ENCODE measurements at places on chromosomes 5 and 9.

- no peak for DNase-seq
Measured at GRCh38 chr5:8842971-8843551, 702.8 kb downstream of the SEMA5A start.

DNA sequence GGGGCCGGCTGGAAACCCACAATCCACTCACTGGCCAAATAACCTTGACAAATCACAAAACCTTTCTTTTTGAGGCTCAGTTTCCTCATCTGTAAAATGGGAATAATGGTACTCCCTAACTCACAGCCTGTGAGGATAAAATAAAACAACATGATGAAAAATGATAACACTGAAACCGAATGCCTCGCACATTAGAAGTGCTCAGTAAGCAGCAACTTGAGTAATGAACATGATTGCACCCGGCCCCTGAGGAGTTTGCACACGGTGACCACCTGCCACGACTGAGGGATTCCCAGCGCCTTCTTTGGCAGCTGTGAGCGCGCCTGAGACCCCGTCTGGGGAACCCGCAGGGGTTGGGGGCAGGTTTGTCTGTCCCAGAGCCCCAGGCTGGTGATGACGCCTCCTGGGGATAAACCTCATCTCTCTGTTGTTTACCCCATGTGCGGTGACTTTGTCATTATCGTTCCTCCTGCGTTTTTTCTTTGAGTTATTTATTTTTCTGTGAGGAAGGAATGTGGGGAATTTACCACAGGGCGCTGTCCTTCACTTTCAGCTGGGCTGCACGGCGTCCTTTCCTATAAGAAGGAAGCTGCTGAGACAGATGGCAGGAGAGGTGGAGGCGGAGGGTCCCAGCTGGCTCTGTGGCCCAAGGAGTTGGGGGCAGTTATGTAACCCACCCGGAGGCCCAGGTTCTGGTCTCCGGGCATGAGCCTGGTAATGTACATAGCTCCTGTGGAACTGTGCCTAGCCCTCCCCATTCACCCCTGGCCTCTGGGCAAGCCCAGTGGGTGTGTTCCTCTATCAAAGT is 3.0 kb upstream of the SYNPO start:
- no peak for DNase-seq

- DNase-seq = no peak
Measured at GRCh38 chr5:8522646-8523045, 653.7 kb downstream of the MTRR start.

DNA sequence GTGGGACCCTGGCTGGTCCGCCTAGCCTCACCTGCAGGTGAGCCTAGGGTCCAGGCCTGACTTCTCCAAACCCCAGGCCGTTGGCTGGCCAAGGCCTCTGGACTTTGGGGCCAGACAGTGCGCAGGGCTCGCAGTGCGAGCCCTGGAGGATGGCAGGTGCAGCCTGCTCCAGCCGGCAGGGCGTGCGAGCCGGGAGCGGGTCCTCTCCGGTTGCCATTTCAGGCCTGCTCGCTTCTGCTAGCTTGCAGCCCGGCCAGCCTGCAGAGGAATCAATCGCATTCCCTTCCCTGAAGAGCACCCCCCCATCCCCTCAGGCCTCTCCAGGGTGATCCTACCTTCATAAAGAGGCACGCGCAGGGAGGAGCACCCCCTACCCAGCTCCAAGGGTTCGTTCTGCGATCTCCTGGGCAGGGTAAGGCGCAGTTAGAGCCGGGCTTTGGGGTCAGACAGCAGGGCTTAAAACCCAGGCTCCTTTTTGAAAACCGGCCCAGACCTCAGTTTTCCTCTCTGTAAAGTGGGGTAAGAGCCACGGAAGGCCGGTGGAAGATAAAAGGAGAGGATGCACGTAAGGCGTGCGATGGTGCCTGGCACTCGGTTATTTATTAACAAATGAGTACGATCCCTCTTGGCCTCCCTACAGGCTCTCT is 6.2 kb downstream of the BARHL1 start:
- DNase-seq = no peak

GRCh38 chr9:2227144-2227867 is 212.2 kb downstream of the SMARCA2 start:
- no peak for DNase-seq

- no peak for DNase-seq
Measured at GRCh38 chr5:131384173-131384572, 120.3 kb downstream of the CDC42SE2 start.

GRCh38 chr5:132233081-132233480 is 5.4 kb upstream of the P4HA2 start:
- no peak for DNase-seq

GRCh38 chr9:126343271-126343700 is 16.7 kb downstream of the MVB12B start:
- DNase-seq = no peak

DNA sequence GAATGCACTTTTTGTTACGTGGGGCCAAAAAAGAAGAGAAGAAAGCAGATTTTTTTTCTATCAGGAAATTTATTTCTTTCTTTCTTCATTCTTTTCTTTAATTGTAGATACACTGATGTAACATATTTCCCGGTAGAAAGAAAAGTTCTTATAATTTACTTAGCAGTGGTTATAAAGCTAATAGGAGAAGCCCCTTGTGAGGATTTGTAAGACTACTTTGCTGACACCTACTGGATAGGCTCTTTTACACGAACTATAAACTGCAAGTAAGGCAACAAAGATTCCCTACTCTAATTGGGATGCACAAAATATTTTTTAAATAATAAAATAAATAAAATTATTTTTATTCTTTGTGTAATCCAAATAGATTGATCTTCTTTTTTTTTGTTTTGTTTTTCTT is 284.4 kb downstream of the DNAH5 start:
- no peak for DNase-seq

DNA sequence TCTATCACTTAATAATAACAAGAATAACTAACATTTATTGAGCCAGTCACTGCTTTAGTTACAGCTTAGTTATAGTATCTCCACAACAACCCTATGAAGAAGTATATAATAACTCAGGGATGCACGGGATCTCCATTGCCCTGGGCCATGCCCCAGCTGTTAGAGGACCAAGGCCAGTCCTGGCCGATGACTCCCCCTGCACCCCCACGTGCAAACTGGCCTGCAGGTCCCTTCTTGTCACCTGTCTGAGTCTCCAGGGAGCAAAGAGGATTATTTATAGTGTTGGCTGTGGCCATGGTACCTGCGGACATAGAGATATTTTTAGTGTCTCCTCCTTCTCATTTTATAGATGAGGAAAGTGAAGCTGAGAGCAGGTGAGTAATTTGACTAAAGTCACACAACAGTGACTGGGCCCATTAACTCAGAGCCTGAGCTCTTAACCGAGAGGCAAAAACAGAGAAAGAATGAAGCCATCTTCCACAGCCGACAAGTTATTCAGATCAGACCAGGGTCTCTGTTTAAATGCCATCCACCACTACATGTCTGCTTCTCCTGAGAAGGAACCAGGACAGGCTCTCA is 94.4 kb downstream of the TMEM215 start:
- DNase-seq = no peak

- no peak for DNase-seq
Measured at GRCh38 chr9:115209601-115210306, 91.8 kb upstream of the TNC start.

DNA sequence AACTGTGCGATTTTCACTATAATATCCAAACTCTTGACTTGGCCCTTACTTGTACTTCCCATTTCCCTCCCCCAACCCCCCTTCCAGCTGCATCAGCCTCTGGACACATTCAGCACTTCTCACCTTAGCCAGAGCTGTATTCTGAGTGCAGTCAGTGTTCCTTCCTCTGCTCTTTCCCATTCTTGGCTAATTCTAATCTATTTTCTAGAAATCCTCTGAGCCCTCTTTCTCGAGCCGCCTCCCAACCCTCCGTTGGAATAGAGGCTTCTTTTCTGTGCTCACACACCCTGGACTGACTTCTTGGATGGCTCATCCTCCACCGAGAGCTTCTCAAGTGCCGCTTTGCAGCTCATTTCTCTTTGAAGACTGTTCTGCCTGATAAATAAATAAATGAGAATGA is 188.8 kb downstream of the NTRK2 start:
- no peak for DNase-seq

- DNase-seq = no peak
Measured at GRCh38 chr9:126166291-126166690, 160.3 kb upstream of the MVB12B start.

DNA sequence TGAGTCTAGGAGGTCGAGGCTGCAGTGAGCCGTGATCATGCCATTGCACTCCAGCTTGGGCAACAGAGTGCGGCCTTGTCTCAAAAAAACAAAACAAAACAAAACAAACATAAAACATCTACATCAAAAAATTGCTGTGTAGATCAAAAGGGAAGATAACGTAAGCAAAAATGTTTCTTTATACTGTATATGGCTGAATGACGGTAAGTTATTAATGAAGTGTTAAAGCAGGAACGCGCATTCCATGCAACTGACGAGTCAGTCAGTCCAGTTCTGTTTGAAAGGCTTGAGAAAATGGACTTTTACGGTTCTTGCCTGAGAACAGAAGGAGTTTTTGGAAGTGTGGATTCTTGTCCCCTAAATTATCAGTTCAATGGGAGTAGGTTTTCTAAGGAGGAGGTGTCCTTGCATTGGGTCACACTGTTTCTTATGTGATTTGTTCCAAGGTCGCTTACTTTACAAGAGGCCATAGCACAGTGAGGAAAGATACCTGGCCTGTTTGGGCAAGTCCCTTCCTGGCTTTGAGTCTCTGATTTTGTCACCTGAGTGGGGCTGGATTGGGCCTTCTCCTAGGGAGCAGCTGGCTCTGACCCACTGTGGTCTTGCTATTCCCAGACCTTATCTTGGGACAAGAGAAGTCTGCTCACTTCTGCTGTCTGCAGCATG is 6.6 kb upstream of the PTGS1 start:
- no peak for DNase-seq

- DNase-seq = no peak
Measured at GRCh38 chr5:167557359-167557758, 734.1 kb upstream of the WWC1 start.

DNA sequence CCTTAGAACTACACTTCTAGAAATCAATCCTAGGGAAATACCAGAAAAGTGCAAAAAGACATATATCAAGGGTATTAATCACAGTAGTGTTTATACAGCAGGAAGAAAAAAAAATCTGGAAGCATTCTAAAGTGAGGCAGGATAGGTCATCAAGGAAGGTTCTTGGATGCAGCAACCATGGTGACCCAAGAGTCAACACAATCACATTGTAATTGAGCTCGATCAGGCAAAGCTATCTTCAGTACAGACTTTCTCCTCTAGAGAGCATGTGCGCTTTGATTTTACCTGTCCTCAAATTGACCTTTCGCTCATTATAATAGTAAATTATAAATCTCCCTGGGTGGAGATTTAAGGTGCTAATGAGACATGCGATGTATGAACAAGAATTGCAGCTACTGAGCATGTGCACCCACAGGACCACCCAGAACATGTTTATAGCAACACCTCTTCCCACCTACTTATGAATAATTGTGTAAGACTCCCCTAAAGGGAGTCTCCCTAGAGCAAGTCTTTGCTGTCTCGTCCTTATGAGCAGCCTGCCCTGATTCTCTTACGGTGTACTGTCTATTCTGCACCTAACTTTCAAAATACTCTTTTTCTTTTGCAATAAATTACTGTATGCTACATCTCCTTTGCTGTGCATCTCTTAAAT is 297.7 kb downstream of the ATPSCKMT start:
- DNase-seq = no peak

GRCh38 chr5:142878638-142879037 is 108.5 kb downstream of the ARHGAP26 start:
- no peak for DNase-seq

GRCh38 chr9:80503671-80504281 is 932.0 kb downstream of the TLE4 start:
- DNase-seq = no peak

DNA sequence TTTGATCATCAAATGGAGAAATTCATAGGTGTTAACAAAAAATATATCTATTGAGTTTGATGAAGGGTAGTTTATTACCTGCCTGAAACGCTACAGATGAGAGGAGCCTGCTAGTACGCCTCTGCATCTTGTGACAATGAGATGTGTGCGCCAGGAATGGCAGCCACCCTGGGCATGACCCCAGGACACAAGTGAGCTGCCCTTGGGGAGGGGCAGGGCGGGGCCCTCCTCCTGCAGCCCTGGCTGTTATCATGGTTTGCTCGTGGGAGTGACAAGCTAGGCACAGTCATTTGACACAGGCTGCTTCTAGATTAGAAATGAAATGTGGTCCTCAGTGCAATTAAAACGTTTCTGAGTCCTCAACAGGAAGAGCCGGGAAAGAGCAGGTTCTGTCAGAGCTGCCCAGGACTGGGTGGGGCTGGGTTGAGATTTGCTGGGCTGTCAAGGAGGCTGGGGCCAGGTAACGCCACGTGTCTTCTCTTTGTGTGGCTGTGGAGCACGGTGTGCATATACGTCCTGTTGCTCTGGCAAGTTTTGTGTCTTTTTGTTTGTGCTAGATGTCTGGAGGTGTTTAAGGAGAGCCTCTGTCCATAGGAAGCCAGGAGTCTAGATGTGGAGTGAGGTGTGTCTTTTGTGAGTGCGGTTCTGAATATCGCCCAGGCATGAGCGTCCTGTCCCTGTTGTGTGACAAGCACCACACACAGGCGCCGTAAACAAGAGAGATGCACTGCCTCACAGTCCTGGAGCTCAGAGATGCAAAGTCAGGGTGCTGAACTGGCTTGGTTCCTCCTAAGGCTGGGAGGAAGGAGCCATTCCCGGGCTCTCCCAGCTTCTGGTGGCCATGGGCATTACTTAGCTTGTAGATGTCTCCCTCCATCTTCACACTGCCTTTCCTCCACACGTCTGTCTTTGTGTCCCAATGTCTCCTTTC is 129.0 kb upstream of the IRX4 start:
- DNase-seq = no peak

GRCh38 chr5:16992444-16992843 is 56.4 kb upstream of the MYO10 start:
- no peak for DNase-seq

GRCh38 chr5:33563983-33564908 is 123.5 kb downstream of the TARS1 start:
- no peak for DNase-seq

DNA sequence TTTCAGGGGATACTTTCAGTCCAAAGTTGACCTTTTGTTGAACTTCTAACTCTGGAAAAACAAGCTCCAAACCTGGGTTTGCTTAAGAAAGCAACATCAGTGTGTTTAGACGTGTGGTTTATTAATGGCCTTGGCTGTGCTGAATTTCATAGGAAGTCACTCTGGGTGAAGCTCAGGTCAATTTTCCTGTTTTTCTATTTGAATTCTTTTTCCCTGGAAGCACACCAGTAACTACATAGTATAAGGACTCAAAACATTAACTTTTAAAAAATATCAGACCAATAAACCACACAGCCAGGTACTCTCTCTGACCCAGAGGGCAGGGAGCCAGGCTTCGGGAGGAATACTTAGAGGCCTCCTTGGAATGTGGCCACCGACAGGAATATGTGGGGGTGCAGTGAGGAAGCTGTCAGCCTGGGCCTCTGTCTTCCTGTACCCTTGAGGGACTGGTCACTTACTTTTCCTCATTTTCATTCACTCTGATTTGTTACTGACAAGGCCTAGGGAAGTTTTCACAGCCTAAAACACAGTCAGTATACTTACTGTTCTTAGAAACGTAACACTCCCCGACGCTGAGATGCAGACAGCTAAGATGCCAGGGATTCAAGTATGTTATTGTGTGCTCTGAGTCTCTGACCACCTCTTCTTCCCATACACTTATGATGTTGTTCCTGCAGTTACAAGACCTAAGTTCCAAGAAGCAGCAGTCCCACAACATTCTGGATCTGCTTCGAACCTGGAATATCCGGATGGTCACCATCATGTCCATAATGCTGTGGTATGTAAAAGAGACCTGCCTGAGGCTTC is 18.9 kb downstream of the SLC22A5 start:
- DNase-seq = no peak

All from activated T-helper 1 cell treated with anti-CD3 and anti-CD28 coated beads, Interleukin-2, amount 50 U/mL, for 16 hours (primary cell).